ENCODE measurements at places on chromosomes 5 and 9.

- DNase-seq: no peak
Observed at GRCh38 chr9:37311938-37312708, 110.4 kb upstream of the GRHPR start.

DNA sequence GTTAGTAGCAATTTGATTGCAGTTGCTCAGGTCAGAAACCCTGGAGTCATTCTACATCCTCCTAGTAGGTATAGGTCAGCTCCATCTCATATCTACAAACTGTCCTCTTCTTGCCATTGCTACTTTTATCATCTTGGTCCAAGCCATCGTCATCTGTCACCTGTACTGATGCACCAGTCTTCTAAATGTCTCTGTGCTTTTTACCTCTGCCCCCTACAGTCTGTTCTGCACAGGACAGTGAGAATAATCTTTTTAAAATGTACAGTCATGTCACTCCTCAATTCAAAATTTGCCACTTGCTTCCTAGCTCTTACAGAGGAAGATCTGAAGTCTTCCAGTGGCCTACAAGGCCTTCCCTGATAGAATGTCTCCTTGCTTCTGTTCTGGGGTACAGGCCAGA lies 6.8 kb downstream of the NNT start:
- no peak for DNase-seq

DNA sequence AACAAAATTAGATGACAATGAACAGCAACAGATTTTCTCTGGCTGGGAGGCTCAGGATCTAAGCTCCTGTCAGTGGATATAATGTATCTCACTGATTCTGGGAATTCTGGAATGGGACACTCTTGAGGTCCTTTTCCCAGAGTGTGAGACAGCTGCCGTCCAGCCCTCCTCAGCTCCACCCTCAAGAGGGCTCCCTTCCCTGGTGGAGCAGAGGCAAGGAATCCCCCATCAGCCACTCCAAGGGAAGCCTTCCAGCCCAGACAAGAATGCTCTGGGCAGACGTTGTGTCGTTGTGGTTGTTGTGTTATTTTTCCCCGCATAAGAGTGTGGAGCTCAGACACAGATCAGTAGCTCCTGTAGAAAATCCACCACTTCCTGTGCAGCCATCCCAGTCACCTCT lies 47.7 kb upstream of the ATP10B start:
- no peak for DNase-seq

- no peak for DNase-seq
Observed at GRCh38 chr5:6961837-6962635, 248.8 kb downstream of the TENT4A start.

DNA sequence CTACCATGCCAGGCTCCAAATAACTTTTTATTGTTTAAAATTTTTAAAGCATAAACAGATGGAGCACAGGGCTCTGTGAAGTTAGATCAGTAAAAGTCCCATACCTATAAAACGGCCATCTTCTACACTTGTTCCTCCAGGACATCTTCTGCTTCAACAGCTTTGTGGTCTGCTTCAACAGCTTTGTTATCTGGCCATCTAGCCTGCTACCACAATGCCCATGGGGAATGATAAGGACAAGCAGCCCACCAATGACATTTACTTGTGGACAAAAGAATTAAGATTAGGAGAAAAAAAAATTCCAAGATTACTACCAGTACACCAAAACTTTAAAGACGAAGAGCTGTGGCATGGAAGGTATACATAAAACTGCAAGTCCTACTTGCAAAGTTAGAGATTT lies 2.2 kb upstream of the VPS13A start:
- no peak for DNase-seq

DNA sequence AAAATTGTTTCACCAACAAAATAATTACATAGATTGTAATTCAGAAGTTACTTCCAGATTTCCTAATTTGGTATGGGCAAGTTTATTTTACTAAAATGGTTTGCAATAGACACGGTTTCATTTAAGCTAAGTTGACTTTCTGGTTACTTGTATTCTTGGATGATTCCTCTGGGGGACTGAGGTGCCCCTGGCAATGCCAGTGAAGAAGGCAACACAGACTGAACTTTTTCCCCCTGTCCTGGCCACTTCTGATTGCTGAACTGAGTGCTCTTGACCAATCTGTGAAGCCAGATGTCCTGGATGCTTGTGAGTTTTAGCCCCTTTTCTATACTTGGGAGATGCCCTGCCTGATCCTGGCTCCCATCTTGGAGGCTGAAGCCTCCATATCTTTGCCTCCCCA lies 66.3 kb upstream of the FANCC start:
- no peak for DNase-seq

DNA sequence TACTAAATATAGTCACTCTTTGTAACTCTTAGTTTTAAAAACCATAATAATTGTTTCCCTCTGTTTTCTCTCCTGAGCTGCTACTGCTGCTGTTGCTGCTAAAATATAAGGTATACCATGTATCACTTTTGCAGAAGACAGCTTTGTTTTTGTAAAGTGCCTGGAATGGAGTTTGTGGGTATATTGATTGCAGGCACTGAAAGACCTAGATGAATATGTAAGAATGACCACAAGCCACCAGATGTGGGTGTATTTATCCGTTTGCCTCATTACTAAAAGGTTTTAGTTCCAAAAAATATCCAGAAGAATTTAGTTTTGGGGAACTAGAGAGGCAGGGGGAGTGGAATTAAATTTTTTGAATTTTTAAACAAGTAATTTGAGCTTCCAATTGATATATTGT lies 151.1 kb upstream of the CDKN2B start:
- no peak for DNase-seq

GRCh38 chr9:19517202-19517942 lies 108.6 kb downstream of the ACER2 start:
- no peak for DNase-seq

GRCh38 chr5:3729631-3730030 lies 134.0 kb downstream of the IRX1 start:
- no peak for DNase-seq

GRCh38 chr9:135018306-135018915 lies 69.1 kb upstream of the OLFM1 start:
- DNase-seq: no peak

DNA sequence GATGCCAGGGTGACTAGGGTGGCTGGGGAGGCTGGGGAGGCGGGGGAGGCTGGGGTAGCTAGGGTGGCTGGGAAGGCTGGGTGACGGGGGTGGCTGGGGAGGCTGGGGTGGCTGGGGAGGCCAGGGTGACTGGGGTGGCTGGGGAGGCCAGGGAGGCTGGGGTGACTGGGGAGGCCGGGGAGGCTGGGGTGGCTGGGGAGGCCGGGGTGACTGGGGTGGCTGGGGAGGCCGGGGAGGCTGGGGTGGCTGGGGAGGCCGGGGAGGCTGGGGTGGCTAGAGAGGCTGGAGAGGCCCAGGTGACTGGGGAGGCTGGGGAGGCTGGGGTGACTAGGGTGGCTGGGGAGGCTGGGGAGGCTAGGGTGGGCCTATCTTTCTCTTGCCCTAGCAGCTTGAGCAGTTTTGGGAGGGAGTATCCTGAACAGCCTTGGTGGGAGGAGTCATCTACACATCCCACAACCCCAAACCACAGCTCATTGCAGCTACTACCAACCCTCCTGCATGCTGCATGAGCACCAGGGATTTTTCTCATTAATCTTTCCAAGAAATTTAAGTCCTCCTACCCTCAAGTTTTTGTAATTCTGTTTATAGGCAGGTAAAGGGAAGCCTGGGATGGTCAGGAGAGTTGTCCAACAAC lies 203.2 kb upstream of the IRX1 start:
- no peak for DNase-seq

DNA sequence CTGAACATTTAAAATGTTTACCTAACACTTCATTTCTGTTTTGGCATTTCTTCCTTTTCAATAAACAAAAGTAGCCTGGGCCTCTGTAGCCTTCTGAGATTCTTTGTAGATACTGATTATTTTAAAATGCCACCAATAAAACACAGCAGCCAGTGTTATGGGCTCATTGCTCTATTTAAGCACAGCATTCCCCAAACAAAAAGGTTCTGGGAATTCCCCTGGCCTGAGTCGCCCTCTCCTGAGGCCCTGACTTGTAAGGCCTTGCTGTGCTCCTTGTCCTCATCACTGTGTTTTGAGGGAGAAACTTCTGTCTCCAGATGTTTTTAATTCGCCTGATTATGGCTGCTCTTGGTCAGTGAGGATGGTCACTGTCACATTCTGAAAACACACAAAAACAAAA lies 33.0 kb upstream of the CTXN3 start:
- DNase-seq: no peak

- no peak for DNase-seq
Observed at GRCh38 chr9:128324401-128324800, 1.8 kb downstream of the COQ4 start.

DNA sequence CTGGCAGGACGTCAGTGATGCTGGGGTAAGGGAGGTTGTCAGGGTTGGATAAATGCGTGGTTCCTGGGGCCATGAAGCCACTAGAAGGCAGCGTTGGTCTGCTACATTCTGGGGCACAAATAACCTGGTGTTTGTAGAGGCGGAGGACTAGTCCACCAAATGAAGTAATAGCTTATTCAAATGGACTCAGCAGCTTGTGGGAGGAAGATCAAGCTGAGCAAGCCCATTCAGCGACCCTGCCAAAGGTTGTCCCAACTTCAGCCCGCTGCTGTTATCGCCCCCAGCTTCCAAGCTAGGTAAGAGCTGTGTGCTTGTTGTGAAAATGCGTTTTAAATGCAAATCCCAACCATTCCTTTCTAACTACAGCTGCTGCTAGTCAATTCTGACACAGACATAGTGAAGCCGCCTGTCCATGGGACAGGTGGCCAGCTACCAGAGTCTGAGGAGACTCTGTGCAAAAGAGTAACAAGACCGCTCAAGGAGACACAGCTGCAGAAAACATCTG lies 7.6 kb upstream of the FAM240B start:
- DNase-seq: peak; percentile 9

- DNase-seq: no peak
Observed at GRCh38 chr5:1201327-1202025, at the start of gene SLC6A19. SLC6A19 (plus strand) TSS chr5:1201595; CDS start chr5:1201651, 56 bp downstream.

DNA sequence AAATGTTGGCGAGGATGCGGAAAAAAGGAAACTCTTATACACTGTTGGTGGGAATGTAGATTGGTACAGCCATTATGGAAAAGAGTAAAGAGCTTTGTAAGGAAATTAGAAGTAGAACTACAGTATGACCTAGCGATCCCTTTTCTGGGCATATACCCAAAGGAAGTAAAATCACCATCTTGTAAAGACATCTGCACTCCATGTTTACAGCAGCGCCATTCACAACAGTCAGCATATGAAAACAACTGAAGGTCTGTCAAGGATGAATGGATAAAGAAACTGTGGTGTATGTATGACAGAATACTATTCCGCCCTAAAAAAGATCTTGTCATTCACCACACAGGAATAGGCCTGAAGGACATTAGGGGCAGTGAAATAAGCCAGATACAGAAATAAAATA lies 27.7 kb upstream of the SLC25A51 start:
- DNase-seq: no peak

- DNase-seq: no peak
Observed at GRCh38 chr9:108290839-108291585, 564.8 kb downstream of the ACTL7B start.

- DNase-seq: no peak
Observed at GRCh38 chr9:114176624-114177291, 21.4 kb downstream of the COL27A1 start.

- DNase-seq: no peak
Observed at GRCh38 chr9:93898502-93899426, 56.4 kb downstream of the BARX1 start.

- DNase-seq: no peak
Observed at GRCh38 chr5:140228364-140228837, 53.4 kb downstream of the CYSTM1 start.

GRCh38 chr5:36359267-36359666 lies 57.6 kb upstream of the RANBP3L start:
- no peak for DNase-seq

DNA sequence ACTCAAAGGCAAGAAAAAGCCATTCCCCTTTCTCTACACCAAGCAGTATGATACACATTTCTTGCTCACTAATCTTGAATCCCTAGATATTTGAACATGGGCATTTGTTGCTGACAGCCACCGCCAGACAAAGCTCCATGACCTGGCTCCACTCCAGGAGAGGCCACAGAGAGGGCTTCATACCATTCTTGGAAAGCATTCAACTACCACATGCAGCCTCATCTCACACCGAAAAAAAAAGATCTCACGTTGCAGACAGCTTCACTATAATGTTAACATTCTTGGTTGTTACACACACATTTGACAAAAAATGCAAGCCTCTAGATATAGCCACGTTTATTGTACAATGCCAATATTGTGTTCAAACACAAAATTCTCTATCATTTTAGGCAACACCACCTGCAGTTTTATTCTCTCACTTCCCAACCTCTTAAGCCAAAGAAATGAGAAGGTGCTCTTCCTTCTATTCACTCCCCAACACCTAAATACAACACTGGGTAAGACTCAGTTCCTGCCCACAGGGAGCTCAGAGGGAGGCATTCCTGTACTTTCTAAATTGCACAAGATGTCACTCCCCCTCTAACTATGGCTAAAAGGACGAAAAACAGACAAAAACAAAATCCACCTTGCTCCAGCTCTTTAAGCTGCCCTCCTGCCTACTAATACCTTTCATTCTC lies 222.4 kb downstream of the TSSK1B start:
- DNase-seq: no peak

DNA sequence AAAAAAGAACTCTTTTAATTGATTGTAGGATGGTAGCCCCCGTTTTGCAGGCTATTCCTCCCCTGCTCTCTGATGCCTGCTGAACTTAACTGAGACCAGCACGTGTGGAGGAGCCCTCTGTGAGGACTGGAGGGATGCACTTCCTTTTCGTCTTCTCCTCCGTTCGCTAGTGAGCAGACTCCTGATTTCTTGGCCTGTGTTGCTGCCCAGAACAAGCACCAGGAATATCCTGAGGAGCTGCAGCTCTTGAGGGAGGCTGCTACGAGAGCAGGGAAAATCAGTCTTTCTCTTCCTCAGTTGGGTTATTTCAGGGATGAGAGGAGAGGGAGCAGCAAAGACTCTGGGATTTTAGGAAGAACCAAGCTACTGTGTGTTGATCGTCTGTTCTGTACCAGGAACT lies 74.7 kb downstream of the ARHGAP26 start:
- no peak for DNase-seq

- DNase-seq: no peak
Observed at GRCh38 chr9:20219437-20219836, 402.9 kb downstream of the MLLT3 start.

DNA sequence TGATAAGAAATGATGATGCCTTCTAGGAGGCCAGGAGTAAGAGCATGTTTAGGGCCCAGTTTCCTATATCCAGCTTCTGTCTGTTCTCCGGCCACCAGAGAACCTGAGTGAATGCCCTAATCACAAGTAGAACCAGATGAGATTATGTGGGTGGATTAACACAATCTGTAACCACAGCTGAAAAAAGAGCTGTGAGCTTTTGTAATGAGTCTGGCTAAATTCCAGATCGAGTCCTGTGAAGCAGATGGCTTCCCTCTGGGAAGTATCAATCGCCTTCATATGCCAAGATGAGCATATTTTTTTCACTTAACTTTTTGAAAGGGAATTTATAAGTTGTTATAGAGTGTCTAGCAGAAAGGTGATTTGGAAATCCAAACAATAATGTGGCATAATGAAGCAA lies 99.8 kb downstream of the NNT start:
- DNase-seq: no peak
